CD4-positive, CD25-positive, alpha-beta regulatory T cell (primary cell): ENCODE measurements at places on chromosomes 5 and 9. TPM values are rescaled to one million over a fixed set of nuclear protein-coding genes. Genes with fewer than 3 reads are reported as not detected.

DNA sequence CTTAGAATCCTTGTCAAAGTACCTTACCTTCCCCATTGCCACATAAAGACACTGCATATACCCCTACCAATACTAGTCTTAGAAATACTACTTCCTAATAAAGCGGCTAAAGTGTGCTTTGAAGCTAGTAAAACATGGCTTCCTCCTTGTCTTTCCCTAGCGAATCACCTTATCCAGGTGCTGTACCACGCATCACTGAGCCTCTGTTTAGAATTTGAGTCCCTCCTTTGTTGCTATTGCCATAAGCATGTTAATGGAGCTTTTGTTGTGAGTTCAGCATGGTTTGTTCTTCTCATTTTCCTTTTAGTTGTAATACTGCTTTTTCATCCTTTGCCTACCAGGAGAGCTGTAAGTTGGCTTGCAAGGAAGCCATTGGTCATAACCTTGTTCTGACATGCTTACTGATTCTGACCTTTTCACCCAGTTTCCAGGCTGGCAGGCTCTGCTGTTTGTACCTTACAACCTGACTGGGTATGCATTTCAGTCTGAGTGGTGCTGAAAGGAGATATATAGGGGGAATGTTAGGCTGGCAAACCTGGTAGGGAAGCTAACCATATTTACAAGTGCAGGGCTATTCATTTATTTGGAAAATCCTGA, 49.8 kb downstream of the LMNB1 start:
- H3K36me3 ChIP-seq, result peaks cover 62% of the 10 kb centered on the region
- no peak overlapping the region for H3K27ac ChIP-seq
- no peaks in the 10 kb centered on the region for H3K27me3 ChIP-seq
- peaks cover 10% of the 10 kb centered on the region for H3K4me1 ChIP-seq
- H3K4me3 ChIP-seq, result no peak overlapping the region

Gene BNC2
- total RNA-seq, result not detected

Gene KIF3A
- total RNA-seq, result 12.5 TPM

Gene KCNV2
- total RNA-seq, result not detected

DNA sequence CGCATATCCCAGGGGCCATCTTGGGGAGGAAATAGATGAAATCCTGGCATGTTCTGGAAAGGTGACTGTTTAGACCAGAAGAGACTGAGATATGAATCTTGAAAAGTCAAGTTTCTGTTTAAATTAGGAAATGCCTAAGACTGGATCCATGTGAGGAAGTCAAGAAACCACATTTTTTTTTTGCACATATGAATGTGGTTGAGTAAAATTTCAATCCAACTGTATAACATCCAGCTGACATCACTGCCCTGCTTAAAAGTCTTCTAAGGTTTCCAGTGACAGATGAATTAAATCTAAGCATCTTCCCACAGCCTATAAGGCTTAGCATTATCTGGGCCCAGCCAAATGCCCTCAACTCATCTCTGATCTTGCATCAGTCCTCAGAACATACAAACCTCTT, 47.7 kb upstream of the TCERG1 start:
- H3K36me3 ChIP-seq, result no peaks in the 10 kb centered on the region
- no peaks in the 10 kb centered on the region for H3K27me3 ChIP-seq
- no peak overlapping the region for H3K27ac ChIP-seq

GRCh38 chr5:73097740-73098139, 22.6 kb upstream of the TMEM171 start:
- H3K4me1 ChIP-seq, result no peaks in the 10 kb centered on the region
- H3K27ac ChIP-seq, result no peak overlapping the region
- H3K4me3 ChIP-seq, result no peak overlapping the region
- peaks cover 4% of the 10 kb centered on the region for H3K27me3 ChIP-seq
- DNase-seq, result no peak
- H3K36me3 ChIP-seq, result no peaks in the 10 kb centered on the region

- H3K27ac ChIP-seq, result no peak overlapping the region
- no peaks in the 10 kb centered on the region for H3K36me3 ChIP-seq
- peaks cover 8% of the 10 kb centered on the region for H3K27me3 ChIP-seq
- DNase-seq, result no peak
- no peaks in the 10 kb centered on the region for H3K4me1 ChIP-seq
- no peak overlapping the region for H3K4me3 ChIP-seq
These were observed 55.2 kb downstream of the SLC1A3 start for GRCh38 chr5:36661456-36662220.
